GM19239 (cell line): ENCODE measurements at places on chromosomes 11 and 22.
A peak's percentile ranks its signal among the peaks of the same experiment; 100 is the strongest.

- no peak for DNase-seq
Observed at GRCh38 chr11:860234-861104, 17.8 kb downstream of the TSPAN4 start.

GRCh38 chr11:76658231-76658630 is 12.3 kb downstream of the LRRC32 start:
- DNase-seq, result no peak

DNA sequence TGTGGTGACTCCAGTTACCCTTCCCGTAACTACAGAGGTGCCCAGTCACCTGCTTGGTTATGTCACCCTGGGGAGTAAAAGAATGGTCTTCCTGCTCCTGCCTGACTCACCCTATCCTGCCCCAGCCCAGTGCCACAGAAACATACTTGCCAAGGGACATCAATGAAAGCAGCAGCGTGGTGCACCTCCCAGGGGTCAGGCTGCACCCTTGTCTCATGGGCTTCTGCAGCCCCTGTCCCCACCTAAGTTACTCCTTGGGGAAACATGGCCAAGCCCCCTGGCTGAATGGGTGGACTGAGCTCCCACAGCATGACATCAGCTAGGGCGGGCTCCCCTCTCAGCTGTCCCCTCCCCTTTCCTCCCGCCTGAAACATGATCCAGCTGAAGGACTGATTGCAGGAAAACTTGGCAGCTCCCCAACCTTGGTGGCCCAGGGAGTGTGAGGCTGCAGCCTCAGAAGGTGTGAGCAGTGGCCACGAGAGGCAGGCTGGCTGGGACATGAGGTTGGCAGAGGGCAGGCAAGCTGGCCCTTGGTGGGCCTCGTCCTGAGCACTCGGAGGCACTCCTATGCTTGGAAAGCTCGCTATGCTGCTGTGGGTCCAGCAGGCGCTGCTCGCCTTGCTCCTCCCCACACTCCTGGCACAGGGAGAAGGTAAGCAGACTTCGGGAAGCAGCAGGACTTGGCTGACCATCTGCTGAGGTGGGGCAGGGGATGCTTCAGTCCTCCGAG is at the start of gene HTR3A:
TSS of gene HTR3A (plus strand) at position 368 of the 730 bp plus-strand sequence. CDS start at position 586, 218 bp downstream.
- DNase-seq, result no peak

- DNase-seq, result peak; percentile 89
Observed at GRCh38 chr22:24189249-24190158, 8.2 kb downstream of the SUSD2 start.

- DNase-seq, result no peak
Observed at GRCh38 chr22:39988386-39989114, 6.2 kb upstream of the FAM83F start.

DNA sequence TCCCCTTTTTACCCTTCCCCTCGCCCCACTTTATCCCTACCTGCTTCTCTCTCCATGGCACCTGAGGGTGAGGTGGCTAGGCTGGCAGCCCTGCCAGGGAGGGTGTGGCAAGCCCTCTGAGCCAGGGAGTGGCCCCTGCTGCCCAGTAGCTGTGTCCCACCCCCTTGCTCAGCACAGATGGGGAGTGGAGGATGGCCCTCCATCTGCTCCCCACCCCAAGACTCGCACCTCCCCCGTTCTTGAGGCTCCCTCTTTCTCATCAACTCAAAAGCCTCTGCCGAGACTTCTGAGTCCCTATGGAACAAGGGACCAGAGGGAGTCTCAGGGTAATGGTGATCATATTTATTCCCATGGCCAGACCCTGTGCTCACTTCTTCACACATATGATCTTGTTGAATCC is 1.7 kb downstream of the TMEM151A start:
- no peak for DNase-seq

GRCh38 chr11:748007-748359 is 719 bp downstream of the TALDO1 start:
- DNase-seq, result no peak

DNA sequence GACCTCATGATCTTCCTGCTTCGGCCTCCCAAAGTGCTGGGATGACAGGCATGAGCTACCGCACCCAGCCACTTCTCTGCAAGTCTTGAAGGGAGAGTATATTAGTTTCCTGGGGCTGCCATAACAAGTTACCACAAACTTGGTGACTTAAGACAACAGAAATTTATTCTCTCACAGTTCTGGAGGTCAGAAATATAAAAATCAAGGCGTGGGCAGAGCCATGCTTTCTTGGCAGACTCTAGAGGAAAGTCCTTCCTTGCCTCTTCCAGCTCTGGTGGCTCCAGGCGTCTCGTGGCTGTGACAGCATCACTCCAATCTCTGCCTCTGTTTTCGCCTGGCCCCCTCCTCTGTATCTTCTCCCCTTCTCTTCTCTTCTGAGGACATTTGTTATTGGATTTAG is 110.2 kb upstream of the NAV2 start:
- no peak for DNase-seq

DNA sequence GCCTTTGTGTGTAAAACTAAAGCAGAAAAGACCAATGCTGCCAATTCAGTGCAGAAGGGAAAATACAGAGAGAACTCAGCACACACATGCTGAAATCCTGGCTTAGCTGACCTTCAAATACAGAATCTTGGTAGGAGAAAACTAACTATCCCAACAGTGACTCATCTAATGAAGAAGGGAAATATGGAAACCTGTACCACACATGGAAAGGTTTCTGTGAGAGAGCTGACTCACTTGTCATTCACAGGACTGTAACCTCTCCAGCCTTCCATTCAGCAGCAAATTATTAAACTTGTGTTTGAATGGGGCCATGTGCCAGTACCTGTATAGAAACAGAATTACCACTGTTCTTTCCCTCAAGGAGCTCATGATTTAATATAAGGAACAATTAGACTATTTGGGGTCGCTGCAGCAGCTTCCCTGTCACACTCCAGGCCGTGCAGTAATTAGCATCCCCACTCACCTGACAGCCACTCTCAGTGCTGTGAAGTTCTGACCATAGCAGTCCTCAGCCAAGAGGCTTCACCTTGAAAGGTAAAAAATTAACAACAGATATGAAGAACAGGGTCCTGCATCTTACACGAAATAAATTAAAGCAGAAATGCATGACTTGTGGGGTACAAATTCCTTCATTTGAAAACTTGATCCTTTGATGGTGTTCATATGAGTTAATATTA is 53.9 kb downstream of the MSANTD4 start:
- no peak for DNase-seq

GRCh38 chr11:68037411-68038225 is 1.2 kb upstream of the TCIRG1 start:
- DNase-seq, result no peak

- no peak for DNase-seq
Observed at GRCh38 chr11:5285703-5286340, 15.9 kb downstream of the OR51B4 start.

DNA sequence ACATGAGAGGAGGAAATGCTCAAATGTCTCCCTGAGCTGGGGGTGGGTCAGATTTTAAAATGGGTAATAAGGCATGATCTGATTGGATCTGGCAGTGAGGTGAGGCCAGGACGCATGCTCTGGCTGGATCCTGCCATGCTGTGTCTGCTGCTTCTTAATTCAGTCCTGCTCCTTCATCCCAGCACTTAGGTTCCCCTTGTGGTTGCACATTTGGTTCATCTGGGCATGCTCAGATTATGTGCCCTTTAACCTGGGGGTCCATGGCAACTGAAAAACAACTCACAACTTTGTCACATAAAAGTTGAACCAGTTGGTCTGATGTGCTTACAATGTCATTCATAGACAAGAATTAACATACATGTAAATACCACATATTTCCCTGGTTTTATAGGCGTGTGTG is 67.9 kb downstream of the PIWIL4 start:
- DNase-seq, result no peak

DNA sequence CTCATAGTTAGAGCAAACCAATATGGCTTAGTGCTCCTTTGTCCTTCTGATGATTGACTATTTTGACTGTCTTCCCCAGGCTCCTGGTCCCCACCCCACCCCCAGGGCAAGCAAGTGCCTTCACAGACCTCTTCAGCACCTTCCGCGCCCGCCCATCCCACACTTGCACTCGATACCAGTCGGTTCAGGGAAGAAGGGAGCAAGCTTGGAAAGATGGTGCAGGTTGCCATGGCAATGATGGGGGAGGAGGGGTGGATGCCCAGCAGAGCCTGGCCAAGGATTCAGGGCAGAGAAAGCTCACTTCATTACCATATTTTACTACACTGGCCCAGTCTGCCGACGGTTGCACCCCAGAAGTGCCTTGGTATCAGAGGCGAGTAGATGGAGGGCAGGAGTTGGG is 2.2 kb downstream of the TMEM132A start:
- DNase-seq, result no peak

DNA sequence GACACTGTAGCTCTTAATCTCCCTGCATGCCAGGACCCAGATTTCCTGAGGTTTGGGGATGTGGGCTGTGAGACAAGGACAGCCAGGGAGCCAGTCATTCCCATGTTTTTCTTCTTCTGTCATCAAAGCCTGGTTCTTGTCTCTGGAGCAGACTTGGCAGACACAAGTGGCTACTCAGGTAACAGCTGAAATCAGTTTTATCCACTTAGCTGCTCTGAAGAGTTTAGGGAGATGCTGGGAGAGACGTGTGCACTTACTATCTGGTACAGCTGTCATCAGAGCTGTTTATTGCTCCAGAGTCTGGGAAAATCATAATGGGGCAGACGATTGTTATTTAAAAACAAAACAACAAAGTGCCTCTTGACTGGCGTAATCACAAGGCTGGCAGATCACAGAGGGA is 56.6 kb downstream of the CSNK2A3 start:
- DNase-seq, result no peak

DNA sequence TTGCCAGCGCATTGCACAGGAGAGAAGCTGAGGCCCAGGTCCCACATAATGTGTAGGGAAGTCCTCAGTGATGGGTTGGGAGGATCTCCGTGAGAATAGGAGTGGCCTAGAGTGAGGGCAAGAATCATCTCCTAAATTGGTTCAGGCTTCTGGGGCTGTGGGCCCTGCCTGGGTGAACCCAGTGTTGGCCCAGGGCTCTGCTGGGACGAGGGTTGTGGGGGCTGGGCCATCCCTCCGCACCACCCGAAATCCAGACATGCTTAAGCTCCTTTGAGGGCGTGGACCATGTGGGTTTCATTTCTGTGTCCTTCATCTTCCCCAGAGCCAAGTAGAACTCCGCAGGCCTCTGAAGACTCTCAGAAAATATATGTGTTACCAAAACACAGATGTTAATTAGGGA is 3.7 kb downstream of the MICALL1 start:
- no peak for DNase-seq
